Natural killer cell (primary cell): ENCODE measurements at places on chromosomes 12 and 14.

- peaks cover 31% of the 10 kb centered on the region for H3K4me1 ChIP-seq
- DNase-seq, result no peak
- no peaks in the 10 kb centered on the region for H3K36me3 ChIP-seq
- H3K27me3 ChIP-seq, result no peaks in the 10 kb centered on the region
- no peak overlapping the region for H3K27ac ChIP-seq
- H3K4me3 ChIP-seq, result no peak overlapping the region
These were observed 19.4 kb upstream of the IFNG start for GRCh38 chr12:68178774-68179439.

DNA sequence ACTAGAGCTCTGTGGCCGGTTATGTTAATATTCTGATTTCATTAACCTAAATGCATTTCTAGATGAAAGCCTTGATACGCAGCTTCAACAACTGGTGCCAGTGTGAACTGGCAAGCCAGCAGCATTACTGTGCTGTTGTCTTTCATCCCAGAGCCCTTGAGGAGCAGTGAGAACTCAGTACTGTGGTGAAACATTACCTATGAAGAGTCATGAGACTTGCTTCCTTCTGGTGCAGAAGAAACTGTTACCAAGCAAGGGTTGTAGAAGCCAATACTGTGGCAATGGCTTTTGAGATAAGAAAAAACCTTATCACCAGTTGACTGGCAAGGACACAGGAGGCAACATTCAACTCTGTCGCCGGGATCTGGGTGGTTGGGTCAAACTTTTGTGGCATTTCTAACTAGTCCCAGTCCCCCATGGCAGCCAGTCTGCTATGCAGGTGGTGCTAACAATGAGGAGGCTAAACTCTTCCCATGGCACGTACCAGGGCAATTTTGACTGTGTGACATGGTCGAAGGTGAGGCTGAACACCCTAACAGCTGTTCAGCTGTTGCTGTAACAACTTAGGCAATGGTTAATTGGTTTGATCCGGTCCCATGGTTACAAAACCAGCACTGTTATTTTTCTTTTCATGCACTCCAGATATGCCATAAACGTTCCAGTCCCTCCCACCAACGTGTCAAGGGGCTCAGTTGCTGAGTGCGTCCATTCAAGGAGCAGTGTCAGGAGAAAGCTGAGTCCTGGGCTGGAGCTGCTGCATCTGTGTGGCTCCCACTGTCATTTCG lies 12.6 kb upstream of the LGALS3 start:
- H3K27ac ChIP-seq, result no peak overlapping the region
- no peaks in the 10 kb centered on the region for H3K27me3 ChIP-seq
- peaks cover 20% of the 10 kb centered on the region for H3K4me1 ChIP-seq
- no peak for DNase-seq
- no peaks in the 10 kb centered on the region for H3K36me3 ChIP-seq

- H3K4me3 ChIP-seq, result no peak overlapping the region
- H3K27me3 ChIP-seq, result no peaks in the 10 kb centered on the region
- H3K4me1 ChIP-seq, result no peaks in the 10 kb centered on the region
- no peak overlapping the region for H3K27ac ChIP-seq
- DNase-seq, result no peak
- H3K36me3 ChIP-seq, result peaks cover 35% of the 10 kb centered on the region
These were observed 8.6 kb downstream of the YEATS4 start for GRCh38 chr12:69368171-69368570.

DNA sequence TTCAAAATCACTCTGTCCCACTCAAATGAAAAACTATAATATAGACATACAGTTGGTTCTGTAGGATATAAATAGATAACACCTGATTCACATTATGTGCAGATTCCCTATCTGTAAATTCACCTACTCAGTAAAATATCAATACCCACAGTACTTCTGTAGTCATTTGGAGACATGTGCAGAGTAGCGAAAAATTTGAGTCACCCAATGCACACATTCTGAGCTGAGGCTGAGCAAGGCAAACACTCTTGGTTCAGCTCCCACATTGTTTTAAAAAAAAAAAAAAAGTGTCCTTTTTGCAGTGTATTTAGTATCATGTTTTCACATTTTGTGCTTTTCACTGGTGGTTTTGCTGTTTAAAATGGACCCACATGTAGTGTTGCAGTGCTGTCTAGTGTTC lies 27.3 kb upstream of the BBS10 start:
- no peaks in the 10 kb centered on the region for H3K4me1 ChIP-seq
- no peaks in the 10 kb centered on the region for H3K27me3 ChIP-seq
- DNase-seq, result no peak

GRCh38 chr14:73245480-73246325 lies 8.4 kb downstream of the PAPLN start:
- H3K27me3 ChIP-seq, result peaks cover 17% of the 10 kb centered on the region
- DNase-seq, result peak; percentile 62
- peaks cover 30% of the 10 kb centered on the region for H3K4me1 ChIP-seq
- peak overlapping the region; percentile 53 for H3K4me3 ChIP-seq

DNA sequence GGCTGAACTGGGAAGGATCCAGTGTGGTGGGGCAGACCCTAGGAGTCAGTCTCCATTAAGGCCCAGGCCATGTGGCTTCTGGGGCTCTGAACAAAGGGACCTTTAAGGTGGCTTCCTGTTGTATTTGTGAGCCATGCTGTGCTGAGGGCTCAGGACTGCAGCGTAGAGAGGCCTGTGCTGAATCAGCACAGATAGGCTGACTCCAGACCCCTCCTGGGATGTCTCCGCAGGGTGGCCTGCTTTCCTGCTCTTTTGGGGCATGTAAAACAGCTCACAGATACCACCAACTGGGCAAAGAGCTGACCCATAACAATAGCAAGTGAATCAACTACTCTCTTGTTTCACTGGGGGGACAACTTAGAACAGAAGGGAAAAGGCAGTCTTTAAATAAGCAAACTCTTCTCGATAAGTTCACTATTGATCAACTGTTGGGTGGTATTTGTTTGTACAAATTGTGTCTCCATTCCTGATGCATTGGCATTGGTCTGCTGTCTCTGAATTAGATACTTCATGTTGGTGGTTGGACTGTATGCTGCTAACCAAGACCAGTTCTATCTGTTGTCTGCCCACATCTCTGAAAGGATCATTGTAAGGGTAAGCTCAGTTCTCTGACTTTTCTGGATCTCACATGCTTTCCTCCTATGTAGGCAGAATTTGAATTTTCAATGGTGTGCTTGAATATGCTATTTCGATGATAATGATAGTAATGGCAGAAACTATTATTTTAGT lies 71.8 kb downstream of the MYRFL start:
- no peak overlapping the region for H3K4me3 ChIP-seq
- H3K4me1 ChIP-seq, result no peaks in the 10 kb centered on the region
- no peak overlapping the region for H3K27ac ChIP-seq
- no peak for DNase-seq
- H3K36me3 ChIP-seq, result no peaks in the 10 kb centered on the region

DNA sequence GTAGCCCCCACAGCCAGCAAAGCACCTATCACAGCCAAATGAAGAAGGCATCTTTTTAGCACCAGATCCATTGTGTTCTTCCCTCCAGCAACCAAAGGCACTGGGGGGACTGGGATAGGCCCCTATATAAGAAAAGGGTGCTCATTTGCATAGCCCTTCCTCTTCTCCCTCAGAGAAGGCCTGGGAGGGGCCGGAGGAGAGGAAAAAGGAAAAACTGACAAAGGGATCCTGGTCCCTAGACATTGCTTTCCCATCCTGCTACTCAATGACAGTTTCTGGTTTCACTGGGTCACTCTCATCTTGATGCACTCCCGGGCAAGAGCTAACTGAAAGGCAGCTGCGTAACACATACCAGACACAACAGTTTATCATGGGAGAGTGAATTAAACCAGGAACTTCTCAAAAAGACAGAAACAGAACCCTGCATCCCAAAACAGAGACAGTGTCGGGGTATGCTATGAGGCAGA lies at the start of gene PMEL:
Gene PMEL (minus strand): TSS at position 102 of the 467 bp plus-strand sequence. CDS start 31 bp downstream, at position 71.
- peak within 1 kb of the TSS; percentile 94 for H3K4me3 ChIP-seq
- DNase-seq, result no peak
- H3K4me1 ChIP-seq, result peaks cover 20% of the 10 kb centered on the region
- H3K27ac ChIP-seq, result peak within 1 kb of the TSS; percentile 59
- H3K27me3 ChIP-seq, result no peaks in the 10 kb centered on the region

GRCh38 chr14:73718418-73719251 lies 4.5 kb upstream of the PNMA1 start:
- H3K4me3 ChIP-seq, result no peak overlapping the region
- H3K27me3 ChIP-seq, result no peaks in the 10 kb centered on the region
- H3K36me3 ChIP-seq, result peaks cover 64% of the 10 kb centered on the region
- peak; percentile 3 for DNase-seq

- no peak for DNase-seq
- no peaks in the 10 kb centered on the region for H3K36me3 ChIP-seq
- H3K4me1 ChIP-seq, result no peaks in the 10 kb centered on the region
- no peak overlapping the region for H3K27ac ChIP-seq
These were observed 1172.5 kb downstream of the BCL11B start for GRCh38 chr14:98099527-98099926.

GRCh38 chr14:96038920-96039632 lies at the start of gene C14orf132:
C14orf132 (plus strand) TSS chr14:96039362; CDS start chr14:96039501, 139 bp downstream.
- peaks cover 25% of the 10 kb centered on the region for H3K27me3 ChIP-seq
- no peaks in the 10 kb centered on the region for H3K36me3 ChIP-seq
- peak; percentile 50 for DNase-seq
- peaks cover 3% of the 10 kb centered on the region for H3K4me1 ChIP-seq
- no peak within 1 kb of the TSS for H3K4me3 ChIP-seq
- no peak within 1 kb of the TSS for H3K27ac ChIP-seq

- H3K27ac ChIP-seq, result no peak overlapping the region
- no peaks in the 10 kb centered on the region for H3K27me3 ChIP-seq
- H3K4me3 ChIP-seq, result no peak overlapping the region
- no peaks in the 10 kb centered on the region for H3K36me3 ChIP-seq
- peak; percentile 16 for DNase-seq
These were observed 885.8 kb upstream of the TMEM132C start for GRCh38 chr12:127381043-127381668.

DNA sequence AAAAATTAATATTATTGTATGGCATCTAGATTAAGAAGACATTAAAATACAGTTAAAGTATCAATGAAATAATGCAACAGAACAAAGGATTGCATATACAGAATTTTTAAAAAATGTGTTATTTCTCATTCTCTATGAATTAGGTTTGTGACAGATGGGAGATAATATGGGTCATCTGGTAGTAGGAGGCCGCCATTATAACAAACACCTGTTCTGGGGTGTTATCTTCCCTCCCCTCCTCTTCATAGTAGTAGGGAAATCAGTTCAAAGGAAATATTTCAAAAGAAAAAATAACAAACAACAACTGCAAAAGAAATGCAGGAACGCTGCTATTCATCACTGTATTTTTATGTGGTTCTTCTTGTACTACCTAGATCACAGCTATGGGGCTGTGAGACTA lies 187.0 kb upstream of the ATP2B1 start:
- no peak overlapping the region for H3K4me3 ChIP-seq
- DNase-seq, result no peak
- H3K27ac ChIP-seq, result no peak overlapping the region
- H3K4me1 ChIP-seq, result no peaks in the 10 kb centered on the region
- no peaks in the 10 kb centered on the region for H3K36me3 ChIP-seq

DNA sequence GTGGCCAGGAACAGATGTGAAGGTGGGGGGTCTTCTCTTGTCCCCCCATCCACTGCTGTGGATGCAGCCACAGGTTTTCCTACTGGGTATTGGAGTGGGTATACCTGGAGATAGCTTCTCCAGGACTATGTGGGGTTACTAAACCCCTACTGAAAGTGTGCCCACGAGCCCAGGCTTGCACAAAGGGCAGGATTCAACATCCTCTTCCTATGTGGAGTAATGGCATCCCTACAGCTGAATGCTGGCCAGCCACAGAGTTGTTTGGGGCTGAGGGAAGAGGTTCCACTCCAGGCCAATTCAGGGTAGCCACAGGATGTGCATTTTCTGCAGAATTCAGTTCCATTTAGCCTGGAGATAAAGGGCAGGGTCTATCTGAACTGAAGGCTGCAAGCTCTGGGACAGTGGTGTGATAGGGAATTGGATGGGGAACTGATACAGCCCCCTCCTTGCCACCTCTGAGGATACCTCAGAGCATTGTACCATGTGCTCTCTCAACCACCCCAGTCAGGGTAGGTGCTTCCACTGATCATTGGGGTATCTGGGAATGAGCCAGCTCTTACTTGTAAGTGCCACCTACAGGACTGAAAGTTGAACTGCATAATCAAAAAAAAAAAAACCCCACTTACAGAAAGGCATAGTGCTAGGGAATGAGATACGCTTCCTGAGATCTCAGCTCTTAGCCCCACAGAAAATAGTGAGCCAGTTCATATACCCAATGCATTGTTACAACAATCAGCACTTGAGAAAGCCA lies 187.1 kb downstream of the KITLG start:
- no peaks in the 10 kb centered on the region for H3K27me3 ChIP-seq
- H3K4me3 ChIP-seq, result no peak overlapping the region
- H3K4me1 ChIP-seq, result no peaks in the 10 kb centered on the region
- H3K36me3 ChIP-seq, result no peaks in the 10 kb centered on the region
- no peak for DNase-seq

DNA sequence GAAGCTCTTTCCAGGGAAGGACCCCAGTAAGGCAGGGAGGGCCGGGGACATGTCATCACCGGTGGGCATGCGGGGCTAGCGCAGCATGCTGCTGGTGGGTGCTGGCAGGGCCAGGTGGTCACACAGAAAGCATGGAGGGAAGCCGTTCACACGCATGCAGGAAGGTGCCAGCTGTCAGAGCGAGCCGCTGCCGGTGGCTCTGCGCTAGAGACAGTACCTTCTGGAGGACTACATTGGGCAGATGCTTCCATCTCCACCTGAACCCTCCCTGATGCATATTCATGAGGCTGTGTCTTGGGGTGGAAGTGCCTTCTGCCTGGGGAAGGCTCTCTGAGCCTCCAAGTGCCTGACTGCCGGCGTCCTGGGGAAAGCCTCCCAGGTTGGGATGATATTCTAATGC lies 203.8 kb downstream of the CALM1 start:
- DNase-seq, result no peak
- no peaks in the 10 kb centered on the region for H3K27me3 ChIP-seq
- no peak overlapping the region for H3K27ac ChIP-seq

GRCh38 chr12:848173-848865 lies 95.9 kb downstream of the WNK1 start:
- peaks cover 3% of the 10 kb centered on the region for H3K4me1 ChIP-seq
- peaks cover 12% of the 10 kb centered on the region for H3K36me3 ChIP-seq
- DNase-seq, result no peak
- H3K27me3 ChIP-seq, result no peaks in the 10 kb centered on the region
- no peak overlapping the region for H3K27ac ChIP-seq
